ENCODE measurements at places on chromosomes 1 and 21.

DNA sequence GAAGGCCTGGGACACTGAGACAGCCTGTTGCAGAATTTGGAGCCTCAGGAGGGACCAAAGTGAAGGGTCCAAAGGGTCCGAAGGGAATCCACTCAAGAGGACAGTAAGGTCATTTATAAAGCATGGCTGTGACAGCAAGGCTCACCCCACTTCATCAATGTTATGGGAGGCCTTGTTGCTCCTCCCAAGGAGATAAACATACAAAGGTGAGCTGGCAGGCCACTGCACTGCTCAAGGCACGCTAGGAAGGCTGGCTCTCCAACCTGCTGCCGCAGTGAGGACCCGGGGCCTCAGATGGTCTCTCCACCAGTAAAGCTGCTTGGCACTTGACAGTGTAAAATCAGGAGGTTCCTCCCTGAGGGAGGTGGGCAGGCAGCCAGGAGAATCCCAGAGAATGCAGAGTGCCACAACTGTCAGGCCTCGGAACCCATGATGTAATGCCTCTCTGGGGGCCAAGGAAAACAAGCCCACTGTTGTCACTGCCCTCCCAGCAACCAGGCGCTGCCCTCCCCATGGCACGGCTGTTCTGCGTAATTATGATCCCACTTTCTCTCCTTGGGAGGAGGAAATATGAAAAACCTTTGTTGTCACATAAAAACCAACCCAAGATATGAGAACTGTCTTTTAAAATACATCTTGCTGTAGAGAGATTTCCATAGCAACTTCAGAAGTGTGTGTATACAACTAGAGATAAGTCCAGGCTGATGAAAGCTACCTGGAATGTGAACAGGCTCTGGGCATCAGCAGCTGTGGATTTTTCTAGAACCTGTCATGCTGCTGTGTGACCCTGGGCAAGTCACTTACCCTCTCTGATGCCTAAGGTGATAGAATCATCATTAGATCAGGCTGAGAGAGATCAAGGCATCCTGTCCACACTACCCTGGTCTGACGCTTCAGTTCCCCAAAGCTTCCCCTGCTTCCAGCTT is 102.5 kb downstream of the KCNN3 start:
- H3K4me1 ChIP-seq: peaks cover 14% of the 10 kb centered on the region
- H3K27me3 ChIP-seq: peaks cover 9% of the 10 kb centered on the region
- DNase-seq: no peak
- H3K36me3 ChIP-seq: no peaks in the 10 kb centered on the region

DNA sequence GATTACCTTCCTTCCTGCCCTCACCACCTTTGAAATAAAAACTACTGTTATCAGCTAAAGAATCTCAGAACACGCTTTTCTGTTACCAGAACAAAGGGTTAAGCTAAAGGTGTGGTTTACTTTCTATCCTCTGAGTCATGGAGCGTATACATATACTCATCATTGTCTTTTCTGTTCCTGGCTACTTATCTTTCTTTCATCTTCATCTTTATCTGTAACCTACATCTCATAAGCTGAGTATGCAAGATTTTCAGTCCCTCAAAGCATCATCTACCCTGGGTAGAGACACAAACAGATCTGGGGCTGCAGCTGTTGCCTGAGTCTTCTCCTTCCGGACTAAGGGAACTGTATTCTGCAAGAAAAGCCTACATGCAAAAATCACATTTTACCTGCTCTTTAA is 75.6 kb downstream of the LMO4 start:
- H3K27me3 ChIP-seq: peaks cover 5% of the 10 kb centered on the region
- H3K4me3 ChIP-seq: no peak overlapping the region
- H3K4me1 ChIP-seq: peaks cover 11% of the 10 kb centered on the region
- no peak for DNase-seq
- H3K27ac ChIP-seq: no peak overlapping the region
- peaks cover 4% of the 10 kb centered on the region for H3K36me3 ChIP-seq

DNA sequence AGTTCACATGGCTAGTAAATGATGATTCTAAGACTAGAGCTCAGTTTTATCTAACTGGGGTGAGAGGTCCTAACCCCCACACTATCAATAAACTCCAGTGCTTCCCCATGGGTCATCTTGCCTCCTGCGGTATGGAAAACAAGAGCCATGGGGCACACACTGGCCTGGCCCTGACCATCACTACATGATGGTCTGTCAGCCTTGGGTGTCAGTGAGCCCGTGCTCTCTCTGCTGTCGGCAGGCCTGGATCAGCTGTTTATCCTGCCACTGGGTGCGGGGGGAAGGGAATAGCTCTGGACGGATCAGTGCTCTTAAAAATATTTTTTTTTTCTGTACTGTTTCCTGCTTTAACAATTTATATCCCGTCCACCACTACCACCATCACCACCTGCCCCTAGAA is 255.0 kb upstream of the ADGRL2 start:
- H3K27me3 ChIP-seq: peaks cover 2% of the 10 kb centered on the region
- DNase-seq: no peak
- no peak overlapping the region for H3K27ac ChIP-seq
- no peak overlapping the region for H3K4me3 ChIP-seq

GRCh38 chr1:2322581-2323211 is 68.7 kb downstream of the MORN1 start:
- no peaks in the 10 kb centered on the region for H3K36me3 ChIP-seq
- DNase-seq: no peak
- H3K4me3 ChIP-seq: no peak overlapping the region
- no peak overlapping the region for H3K27ac ChIP-seq
- H3K27me3 ChIP-seq: peaks cover 5% of the 10 kb centered on the region
- H3K4me1 ChIP-seq: peaks cover 2% of the 10 kb centered on the region

DNA sequence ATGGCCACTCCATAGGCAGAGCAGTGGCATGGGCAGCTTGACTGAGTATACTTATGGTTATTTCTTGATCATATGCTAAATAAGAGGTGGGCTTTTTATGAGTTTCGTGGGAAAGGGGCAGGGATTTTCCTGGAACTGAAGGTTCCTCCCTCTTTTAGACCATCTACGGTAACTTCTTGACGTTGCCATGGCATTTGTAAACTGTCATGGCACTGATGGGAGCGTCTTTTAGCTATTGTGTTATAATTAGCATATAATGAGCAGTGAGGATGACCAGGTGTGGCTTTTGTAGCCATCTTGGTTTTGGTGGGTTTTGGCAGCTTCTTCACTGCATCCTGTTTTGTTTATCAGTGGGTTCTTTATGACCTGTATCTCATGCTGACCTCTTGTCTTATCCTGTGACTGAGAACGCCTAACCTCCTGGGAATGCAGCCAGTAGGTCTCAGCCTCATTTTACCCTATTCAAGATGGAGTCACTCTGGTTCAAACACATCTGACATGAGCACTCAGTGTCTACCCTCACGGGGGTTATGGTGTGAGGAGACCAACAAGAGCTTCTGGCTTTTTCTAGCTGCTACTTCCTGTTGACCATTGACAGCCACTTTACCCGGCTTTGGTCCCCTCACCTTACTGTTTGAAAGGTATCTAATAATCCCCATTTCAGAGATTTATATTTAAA is 71.7 kb downstream of the GALNT2 start:
- H3K27me3 ChIP-seq: no peaks in the 10 kb centered on the region
- H3K27ac ChIP-seq: no peak overlapping the region
- peaks cover 28% of the 10 kb centered on the region for H3K4me1 ChIP-seq
- no peak overlapping the region for H3K4me3 ChIP-seq
- H3K36me3 ChIP-seq: peaks cover 15% of the 10 kb centered on the region

GRCh38 chr1:207002724-207003146 is 29.8 kb downstream of the C1orf116 start:
- no peak overlapping the region for H3K27ac ChIP-seq
- H3K4me3 ChIP-seq: no peak overlapping the region
- H3K4me1 ChIP-seq: no peaks in the 10 kb centered on the region

DNA sequence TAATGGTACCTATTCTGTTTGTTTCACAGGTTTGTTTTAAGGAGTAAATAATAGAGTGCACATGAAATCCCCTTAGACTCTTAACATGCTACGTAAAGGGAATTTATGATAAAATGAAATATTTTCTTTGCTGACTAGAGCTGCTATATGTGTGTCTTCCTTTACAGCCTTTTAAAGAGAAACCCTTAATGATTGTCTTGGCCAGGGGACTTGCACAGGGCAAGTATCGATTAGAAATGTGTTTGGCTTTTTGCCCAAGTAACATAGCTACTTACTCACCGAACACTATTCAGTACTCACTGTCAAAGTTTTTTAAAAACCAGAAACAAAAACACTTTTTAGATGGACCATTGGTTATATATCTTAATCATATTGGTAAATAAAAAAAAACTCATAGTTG is 71.3 kb upstream of the KIAA1614 start:
- peaks cover 19% of the 10 kb centered on the region for H3K36me3 ChIP-seq
- DNase-seq: no peak
- H3K27ac ChIP-seq: no peak overlapping the region
- peaks cover 9% of the 10 kb centered on the region for H3K4me1 ChIP-seq
- H3K27me3 ChIP-seq: no peaks in the 10 kb centered on the region
- H3K4me3 ChIP-seq: no peak overlapping the region

DNA sequence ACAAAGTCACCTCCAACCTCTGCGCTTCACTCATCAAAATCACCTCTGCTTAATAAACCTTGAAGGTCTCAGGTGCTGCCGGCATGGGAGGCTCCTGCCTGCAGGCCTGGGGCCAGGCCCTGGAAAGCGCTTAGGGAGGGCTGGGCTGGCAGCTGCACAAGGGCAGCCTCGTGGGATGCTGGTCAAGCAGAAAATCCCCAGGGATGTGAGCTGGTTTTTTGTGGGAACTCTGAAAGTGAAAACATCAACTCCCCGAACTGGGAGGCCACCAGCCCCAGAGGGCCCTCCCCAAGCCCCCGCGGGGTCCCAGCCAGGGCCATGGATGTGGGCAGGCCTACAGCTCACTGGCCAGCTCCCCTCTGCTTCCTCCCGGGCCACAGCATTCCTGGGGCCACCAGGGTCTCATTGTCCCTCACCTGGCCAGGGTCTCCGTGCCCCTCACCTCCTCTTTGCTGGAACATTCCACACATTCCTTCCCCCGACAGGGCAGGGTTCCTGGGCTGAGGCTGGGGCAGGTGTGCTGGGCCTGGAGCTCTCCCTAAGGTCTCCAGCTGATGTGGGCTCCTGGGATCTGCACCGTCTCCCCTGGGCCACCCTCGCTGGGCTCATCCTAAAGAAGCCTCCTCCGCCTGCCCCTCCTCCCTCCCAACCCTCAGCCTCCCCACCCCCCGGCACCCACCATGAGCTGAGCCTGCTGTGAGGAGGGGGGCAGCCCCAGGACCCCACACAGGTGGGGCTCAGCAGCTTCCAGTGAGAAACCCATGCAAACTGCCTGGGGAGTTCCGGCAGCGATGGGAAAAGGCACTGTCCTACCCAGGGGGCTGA is 36.0 kb upstream of the POFUT2 start:
- no peak overlapping the region for H3K4me3 ChIP-seq
- peaks cover 9% of the 10 kb centered on the region for H3K4me1 ChIP-seq
- no peak for DNase-seq
- no peaks in the 10 kb centered on the region for H3K36me3 ChIP-seq
- H3K27ac ChIP-seq: no peak overlapping the region

- H3K4me1 ChIP-seq: peaks cover 2% of the 10 kb centered on the region
- no peak overlapping the region for H3K4me3 ChIP-seq
- no peaks in the 10 kb centered on the region for H3K27me3 ChIP-seq
- no peaks in the 10 kb centered on the region for H3K36me3 ChIP-seq
- no peak overlapping the region for H3K27ac ChIP-seq
- no peak for DNase-seq
Observed at GRCh38 chr1:164668491-164669400, 109.8 kb downstream of the PBX1 start.

GRCh38 chr1:245715291-245715701 is 560.5 kb downstream of the KIF26B start:
- H3K36me3 ChIP-seq: peaks cover 1% of the 10 kb centered on the region
- DNase-seq: no peak
- H3K4me3 ChIP-seq: no peak overlapping the region
- no peaks in the 10 kb centered on the region for H3K27me3 ChIP-seq
- H3K4me1 ChIP-seq: no peaks in the 10 kb centered on the region

GRCh38 chr1:45008076-45008475 is 3.0 kb downstream of the HECTD3 start:
- peaks cover 4% of the 10 kb centered on the region for H3K36me3 ChIP-seq
- DNase-seq: no peak
- no peaks in the 10 kb centered on the region for H3K27me3 ChIP-seq
- H3K4me1 ChIP-seq: peaks cover 16% of the 10 kb centered on the region
- no peak overlapping the region for H3K4me3 ChIP-seq

DNA sequence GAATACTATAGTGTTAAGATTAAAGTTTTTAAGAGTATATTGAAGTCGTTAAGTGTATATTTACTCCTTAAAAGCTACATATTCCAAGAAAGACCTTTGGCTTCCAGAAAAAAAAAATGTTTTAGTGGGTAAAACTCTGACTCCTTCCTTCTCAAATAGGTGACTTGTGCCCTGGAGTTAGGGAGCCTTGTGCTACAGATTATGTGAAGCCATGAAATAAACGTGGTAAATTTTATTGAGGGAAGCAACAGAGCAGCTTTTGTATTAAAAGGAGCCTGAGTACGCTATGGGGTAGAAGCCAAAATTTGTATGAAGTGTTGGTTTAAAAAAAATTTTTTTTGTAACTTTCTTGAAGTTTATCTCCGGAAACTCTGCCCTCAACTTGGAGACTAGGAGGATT is 994 bp downstream of the RO60 start:
- H3K27me3 ChIP-seq: peaks cover 4% of the 10 kb centered on the region
- DNase-seq: no peak
- H3K36me3 ChIP-seq: peaks cover 40% of the 10 kb centered on the region
- peaks cover 53% of the 10 kb centered on the region for H3K4me1 ChIP-seq

Data from activated naive CD8-positive, alpha-beta T cell treated with anti-CD3 and anti-CD28 coated beads for 36 hours (primary cell).